CD8-positive, alpha-beta memory T cell (primary cell): ENCODE measurements at places on chromosomes 11 and 22.

DNA sequence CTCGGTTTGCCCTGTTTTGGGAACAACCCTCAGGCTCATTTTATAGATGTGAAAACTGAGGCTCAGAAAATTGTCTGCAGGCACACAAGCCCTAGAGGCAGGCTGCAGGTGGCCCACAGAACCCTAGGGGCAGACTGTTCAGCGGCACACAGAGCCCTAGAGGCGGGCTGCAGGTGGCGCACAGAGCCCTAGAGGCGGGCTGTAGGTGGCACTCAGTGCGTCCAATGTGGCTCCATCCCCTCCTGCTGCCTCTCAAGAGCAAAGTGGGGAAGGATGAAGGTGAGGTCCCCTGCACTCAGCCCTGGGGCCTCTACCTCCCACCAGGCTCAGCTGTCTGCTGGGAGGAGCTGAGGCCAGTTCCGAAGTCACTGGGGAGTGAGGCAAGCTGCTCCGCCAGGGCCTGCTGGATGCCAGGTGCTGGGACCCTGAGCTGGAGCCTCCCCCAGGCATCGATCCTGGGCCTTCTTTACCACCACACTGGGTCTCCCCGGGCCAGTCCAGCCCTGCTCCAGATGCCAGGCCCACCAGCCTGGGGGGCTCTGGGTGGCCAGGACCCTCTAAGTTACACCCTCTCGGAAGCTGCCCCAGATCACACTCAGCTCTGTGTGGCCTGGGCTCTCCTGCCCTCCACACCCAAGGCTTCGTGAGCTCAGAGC is 2.3 kb downstream of the ACY3 start:
- DNase-seq = peak; percentile 73

DNA sequence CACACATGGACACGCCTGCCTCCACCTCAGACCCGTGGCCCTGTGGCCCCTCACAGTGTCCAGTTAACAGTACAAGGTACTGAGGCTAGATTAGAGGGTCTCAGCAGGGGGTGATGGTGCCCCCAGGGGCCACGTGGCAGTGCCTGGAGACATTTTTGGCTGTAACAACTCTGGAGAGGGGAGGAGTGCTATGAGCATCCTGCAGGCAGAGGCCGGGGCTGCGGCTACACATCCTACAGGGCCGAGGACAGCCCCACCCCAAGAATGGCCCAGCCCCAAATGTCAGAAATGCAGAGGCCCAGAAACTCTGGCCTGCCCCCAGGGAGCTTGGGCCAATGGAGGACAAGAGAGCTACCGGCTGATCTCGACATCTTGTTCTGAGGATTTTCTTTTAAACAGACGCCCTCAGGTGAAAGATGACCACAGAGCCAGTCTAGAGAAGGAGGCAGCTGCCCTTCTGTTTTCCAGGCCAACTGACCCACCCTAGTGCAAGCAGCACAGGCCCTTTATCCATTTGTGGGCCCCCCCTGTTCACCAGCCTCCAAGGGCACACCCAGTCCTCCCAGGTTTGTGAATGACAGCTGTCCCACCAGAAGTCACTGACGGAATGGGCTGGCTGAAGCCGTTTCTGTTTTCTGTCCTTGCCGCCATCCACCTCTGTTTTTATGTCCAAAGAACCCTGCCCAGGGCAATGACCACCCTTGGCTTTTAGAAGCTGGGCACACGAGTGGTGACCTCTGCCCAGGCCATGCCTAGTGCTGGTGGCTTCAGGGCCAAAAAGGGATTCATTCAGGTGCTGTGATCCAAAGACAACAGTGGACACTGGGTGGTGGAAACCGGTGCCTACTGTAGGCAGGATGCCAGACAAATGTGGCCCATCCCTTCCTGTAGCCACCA is 85.2 kb upstream of the LINC01488 start:
- DNase-seq = peak; percentile 26

- DNase-seq = peak; percentile 7
Observed at GRCh38 chr11:82682003-82682751, 51.5 kb downstream of the FAM181B start.

DNA sequence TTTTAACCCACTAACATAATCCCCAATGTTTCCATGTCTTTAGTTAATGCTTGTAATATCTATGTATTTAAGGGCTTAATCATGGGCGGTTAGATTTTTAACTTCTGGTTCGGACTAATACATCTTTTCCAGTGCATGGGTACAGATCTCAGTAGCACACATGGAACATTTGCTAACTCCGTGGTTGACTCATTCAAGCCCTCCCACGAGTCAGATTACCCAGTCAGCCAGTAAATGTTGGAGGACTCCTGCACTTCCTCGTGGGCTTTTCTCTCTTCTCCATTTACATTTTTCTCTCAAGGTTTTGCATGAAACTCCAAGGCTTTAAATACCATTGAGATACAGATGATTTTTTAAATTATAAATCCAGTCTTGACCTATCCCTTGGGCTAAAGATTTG is 313.9 kb downstream of the ST3GAL4 start:
- no peak for DNase-seq

GRCh38 chr11:65873318-65874156 is 937 bp upstream of the EFEMP2 start:
- DNase-seq = peak; percentile 96

DNA sequence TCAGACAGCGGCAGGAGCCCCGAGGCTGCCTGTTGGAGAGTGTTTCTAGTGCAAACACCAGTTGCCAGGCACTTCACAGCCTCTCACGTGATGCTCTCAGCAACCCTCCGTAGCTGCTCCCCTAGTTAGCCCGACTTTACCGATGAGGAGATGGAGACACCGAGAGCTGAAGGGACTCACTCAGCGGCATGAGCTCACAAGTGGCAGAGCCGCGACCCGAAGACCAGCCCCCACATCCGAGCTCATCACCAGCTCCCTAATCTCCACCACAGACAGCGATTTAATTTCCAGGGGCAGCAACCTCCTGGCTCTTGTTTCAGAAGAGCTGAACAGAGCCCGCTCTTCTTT is 28.7 kb upstream of the RTL6 start:
- no peak for DNase-seq
